ENCODE measurements at places on chromosomes 7 and 10.

DNA sequence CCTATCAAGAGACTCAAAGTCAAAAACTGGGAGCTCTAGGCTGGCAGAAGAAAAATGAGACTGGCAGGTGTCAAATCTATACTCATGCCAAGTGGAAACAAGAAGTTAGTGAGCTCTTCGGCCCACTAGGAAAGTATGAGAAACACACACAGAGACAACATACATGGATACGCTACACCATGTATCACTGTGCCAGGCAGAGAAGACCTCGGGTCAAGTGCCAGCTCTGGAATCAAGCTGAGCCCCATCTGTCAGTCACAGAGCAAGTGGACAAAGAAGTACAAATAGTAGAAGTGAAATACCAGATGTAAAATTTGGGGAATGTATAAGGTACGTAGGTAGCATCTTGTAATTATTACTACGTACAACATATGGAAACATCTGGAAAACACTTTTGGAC, 62.4 kb downstream of the FAM13C start:
- DNase-seq, result no peak

- no peak for DNase-seq
Observed at GRCh38 chr10:100858261-100858660, 54.5 kb upstream of the SLF2 start.

DNA sequence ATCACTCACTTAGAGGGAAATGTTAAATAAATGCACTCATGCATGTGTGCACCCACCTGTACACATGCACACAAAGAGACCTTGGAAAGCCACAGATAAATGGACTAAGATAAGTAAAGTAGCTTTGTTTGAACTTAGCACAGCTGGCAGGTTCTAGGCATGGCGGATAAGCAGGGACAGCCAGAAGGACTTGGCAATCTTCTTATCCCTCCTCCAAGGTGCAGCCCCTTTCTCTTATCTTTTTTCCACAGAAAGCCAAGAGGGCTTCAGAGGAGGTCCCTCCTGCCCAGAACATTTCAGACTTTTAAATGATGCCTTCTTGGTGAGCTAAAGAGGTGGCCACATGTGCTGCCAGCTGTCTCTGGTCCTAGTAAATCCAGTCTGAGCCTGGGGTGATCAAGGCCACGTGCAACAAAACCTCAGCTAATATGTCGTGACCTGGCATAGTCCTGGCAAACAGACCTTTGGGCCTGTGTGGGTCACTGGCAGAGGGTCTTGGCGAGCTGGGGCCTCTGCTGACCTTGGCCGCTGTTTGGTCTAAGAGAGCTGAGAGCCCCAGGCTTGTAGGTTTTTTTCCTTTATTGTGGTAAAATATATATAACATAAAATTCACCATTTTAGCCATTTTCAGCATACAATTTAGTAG, 43.2 kb upstream of the SLC35B4 start:
- DNase-seq, result no peak

- no peak for DNase-seq
Observed at GRCh38 chr7:88095-88926, 104.1 kb upstream of the FAM20C start.

- no peak for DNase-seq
Observed at GRCh38 chr7:28957751-28958234, 337 bp downstream of the TRIL start.

DNA sequence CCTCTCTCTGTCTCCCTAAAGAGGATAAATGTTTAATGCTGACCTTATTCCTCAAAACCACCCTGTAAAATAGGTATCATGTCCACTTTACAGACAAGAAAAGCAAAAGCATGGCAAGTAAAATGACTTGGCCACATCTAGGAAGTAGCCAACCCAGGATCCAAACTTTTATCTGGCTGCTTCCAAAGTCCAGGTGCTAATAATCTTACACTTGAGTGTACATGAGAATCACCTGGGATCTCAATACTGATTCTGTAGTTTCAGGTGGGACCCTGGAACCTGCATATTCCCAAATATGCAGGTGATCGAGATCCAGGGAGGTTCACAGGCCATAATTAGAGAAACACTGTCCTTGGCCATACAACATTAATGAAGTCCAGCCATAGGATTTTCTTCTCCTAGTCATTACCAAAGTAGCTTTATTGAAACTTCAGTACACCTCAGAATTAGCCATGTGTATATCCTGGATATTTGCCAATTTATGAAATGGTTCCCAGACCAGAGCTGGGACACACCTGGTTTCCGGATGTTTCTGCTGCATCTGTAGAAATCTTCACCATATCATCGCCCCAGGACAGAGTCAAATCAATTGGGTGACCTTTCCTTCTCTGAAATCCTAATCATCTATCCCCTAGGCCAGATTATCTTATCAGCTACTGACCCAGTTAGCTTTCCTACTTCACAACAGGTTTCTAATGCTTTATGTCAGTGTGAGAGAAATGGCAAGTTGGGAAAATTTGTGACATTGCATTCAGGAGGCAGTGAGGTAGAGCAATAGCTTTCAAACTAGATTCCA, 119.1 kb upstream of the KMT2E start:
- no peak for DNase-seq

GRCh38 chr10:124060148-124060720, 33.2 kb downstream of the CHST15 start:
- DNase-seq, result no peak

DNA sequence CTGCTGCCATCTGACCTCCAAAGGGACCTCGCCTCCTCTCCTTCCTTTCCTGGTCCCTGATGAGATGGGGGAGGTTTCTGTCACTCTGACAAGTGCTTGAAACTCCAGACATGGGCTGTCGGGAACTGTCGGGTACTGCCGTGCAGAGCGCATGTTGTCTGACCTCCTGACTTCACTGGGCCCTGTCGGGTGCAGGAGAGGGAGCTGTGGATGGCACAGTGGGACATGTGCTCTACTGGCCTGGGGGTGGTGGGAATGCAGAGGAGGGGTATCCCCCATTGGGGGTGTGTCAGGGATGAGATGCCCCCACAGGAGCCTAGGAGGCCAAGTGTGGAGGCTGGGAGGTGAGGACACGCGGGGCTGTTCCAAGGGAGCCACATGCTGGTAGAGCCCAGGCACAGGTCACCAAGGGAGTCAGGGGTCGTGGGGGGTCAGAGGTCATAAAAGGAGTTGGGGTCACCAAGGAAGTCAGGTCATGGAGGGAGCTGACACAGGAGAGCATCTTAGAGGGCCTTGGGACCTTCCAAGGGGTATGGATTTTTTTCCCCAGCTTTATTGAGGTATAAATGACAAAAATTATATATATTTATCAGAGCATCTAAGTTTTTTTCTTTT, 30.9 kb downstream of the TMEM120A start:
- DNase-seq, result no peak

GRCh38 chr7:133934977-133935330, 192.2 kb upstream of the LRGUK start:
- no peak for DNase-seq

DNA sequence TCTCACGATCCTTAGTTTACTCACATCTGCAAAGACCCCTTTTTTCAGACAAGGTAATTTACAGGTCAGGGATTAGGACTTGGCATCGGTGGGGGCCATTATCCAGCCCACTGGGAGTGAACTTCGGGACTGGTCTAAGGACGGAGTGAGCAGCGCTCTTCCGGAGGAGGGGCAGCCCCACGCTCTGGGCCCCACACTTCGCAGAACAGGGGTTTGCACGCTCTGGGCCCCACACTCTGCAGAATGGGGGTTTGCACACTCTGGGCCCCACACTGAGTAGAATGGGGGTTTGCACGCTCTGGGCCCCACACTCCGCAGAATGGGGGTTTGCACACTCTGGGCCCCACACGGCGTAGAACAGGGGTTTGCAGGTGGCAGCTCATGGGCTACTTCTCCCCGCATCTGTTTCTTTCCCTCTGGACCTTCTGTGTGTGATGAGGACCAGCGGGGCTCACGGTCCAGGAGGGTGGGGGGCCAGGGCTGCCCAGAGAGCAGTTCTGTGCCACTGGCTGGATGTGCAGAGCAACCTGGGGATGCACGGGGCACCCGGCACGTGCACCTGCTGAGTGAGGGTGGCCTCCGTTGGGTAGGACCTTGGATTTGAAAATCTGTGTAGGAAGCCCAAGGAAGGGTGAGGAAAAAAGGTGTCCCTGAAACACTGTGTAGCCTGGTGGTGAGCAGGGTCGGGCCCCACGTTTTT, 134.8 kb downstream of the WDR37 start:
- DNase-seq, result no peak

DNA sequence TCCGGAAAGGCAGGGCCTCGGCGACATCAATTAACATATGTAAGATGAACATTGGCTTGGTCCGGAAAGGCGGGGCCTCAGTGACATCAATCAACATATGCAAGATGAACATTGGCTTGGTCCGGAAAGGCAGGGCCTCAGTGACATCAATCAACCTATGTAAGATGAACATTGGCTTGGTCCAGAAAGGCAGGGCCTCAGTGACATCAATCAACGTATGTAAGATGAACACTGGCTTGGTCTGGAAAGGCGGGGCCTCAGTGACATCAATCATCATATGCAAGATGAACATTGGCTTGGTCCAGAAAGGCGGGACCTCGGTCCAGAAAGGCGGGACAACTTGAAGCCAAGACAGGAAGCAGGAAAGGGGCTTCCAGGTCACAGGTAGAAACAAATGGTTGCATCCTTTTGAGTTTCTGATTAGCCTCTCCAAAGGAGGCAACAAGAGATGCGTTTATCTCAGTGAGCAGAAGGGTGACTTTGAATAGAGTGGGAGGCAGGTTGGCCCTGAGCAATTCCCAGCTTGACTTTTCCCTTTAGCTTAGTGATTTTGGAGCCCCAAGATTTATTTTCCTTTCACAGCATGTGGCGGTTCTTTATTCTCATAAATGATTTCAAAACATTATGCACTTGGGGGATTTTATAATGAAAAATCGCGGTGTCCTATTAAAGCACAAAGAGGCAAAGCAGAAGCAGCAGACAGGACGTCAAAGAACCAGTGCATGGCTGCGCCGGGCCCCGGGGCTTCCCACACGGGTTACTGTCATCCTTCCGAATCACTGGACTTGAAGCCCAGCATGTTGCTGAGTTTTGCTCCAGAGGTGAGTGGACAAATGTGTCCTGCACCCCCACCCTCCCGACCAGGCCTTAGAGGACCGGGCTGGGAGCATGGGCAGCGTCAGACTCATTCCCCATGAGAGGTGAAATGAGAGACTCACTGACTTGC, 43.1 kb upstream of the EN2 start:
- no peak for DNase-seq

DNA sequence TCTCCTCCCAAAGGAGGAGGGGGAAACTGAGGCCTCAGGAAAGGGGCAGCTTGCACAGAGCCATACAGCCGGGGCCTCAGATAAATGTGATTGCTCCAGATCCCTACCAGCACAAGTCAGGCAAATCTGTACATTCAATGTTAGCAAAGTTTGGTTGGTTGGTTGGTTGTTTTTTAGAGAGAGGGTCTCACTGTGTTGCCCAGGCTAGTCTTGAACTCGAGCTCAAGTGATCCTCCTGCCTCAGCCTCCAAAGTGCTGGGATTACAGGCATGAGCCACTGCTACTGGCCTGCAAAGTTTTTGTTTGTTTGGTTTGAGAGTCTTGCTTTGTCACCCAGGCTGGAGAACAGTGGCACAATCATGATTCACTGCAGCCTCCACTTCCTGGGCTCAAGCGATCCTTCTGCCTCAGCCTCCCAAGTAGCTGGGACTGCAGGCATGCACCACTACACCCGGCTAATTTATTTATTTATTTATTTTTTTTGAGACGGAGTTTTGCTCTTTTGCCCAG, 30.0 kb upstream of the TNRC18 start:
- DNase-seq, result no peak

DNA sequence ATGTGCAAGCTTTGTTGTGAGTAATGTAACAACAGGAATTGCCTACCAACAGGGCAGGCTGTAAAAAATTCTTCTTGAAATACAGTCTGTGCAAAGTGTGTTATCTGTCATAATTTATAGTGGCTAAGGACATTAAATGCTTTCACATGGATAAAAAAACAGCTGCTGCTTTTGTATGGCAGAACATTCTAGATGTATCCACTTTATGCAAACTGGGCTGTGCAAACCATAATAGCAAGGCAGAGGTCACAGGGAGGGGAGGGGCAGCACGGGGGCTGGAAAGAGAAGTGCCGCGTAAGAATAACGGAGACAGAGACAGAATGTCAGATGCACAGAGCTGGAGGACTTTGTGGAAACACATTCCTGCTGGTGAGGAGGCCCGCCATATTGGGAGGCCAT, 86.1 kb downstream of the VOPP1 start:
- DNase-seq, result no peak

DNA sequence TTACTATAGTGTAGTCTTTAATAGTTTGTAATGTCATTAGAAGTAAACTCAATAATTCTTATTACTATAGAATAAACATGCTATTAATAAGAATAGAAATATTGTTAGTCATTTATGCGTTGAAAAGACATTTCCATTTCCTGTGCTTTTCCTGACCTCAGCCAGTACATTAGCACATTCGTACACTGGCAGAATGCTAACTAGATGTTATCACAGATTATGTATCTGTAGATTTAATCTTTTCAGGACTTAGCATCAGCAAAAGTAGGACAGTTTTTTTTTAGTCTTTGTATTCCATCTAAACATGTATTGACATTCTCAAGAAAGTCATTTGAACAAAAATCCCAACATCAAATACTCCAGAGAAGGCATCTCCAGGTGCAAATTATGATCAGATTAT, 158.5 kb downstream of the EXOC4 start:
- DNase-seq, result no peak

GRCh38 chr10:27685681-27686080, 59.9 kb downstream of the MKX start:
- DNase-seq, result no peak

- no peak for DNase-seq
Observed at GRCh38 chr10:76031769-76032699, 600.6 kb downstream of the LRMDA start.

DNA sequence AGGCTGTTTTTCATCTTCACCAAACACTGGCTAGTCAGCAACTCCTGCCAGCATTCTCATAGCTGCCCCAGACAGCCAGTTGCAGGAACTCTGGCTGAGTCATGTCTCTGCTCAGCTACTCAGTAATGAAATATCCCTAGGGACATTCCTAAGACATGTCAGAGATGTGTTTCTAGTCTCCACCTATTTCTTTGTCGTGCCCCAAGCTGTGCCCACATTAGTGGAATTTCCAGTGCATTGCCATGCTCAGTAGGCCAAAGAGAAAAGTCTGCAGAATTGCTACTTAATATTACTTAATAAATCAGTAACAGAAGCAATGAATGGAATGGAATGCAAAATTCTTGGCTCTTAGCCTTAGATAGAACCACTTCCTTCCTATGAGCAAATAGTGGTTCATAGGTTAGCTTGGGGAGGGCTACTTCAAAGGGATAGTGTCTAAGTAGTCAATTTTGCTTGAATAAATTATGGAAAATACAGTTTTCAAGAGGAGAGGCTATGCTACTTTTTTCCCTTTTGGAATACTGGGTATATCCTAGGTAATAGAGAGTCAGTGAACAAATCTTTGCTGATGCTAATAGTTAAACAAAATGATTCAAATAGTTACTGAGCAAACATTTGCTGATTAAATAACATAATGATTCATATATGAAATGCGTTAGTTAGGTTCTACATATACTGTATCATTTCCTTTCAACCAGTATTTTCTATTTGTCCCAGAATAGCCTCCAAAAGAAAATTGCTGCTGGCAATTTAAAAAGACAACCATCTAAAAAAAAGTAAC, 23.6 kb upstream of the SEMA3C start:
- DNase-seq, result peak; percentile 98
